ENCODE measurements at places on chromosomes 5 and 9.

DNA sequence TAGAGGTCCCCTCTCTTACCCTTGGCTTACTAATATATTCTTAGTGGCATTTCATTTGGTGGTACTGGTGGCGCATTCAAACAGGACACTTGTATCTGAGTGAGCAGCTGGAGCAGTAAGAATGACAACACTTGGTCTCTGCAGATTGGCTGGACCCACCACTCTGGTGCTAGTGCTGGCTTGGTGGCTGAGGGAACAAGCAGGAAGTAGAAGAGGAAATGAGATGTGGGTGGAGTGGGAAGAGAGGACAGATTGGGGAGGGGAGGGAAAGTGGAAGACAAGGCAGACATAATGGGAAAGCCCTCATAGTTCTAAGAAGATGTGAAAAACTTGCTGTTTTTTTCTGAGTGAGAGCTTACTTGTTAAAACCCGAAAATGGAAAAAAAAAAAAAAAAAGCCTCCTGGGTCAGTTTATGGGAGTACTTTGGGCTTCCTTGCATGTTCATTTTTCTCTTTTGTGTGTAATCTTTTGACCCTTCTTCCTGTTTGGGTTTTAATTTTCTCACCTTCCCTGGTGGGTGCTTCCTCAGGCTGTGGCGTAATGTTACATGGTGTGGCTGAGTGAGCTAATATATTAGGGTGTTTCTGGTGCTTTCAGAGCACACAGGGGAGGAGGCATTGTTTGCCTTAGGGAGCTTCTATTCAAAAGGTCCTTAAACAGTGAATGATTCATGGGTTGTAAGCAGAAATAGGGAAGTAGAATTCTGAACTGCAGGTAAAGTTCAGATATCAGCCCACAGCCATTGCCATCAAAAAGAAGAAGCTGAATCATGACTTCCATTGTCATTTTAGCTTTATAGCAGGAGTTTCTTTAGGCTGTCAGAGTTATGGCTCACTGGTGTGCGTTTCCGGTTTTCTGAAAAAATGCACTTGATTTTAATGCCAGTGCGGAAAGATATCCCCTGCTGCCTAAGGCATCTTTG, 52.3 kb downstream of the TLE4 start:
- no peak for DNase-seq

- DNase-seq, result no peak
These were observed 124.8 kb upstream of the IRX4 start for GRCh38 chr5:2007496-2007877.

GRCh38 chr5:156686380-156686779, 163.7 kb upstream of the PPP1R2B start:
- DNase-seq, result no peak

GRCh38 chr9:123218831-123219230, 49.6 kb downstream of the STRBP start:
- no peak for DNase-seq

- DNase-seq, result no peak
These were observed 191.1 kb downstream of the MAT2B start for GRCh38 chr5:163696579-163696887.

GRCh38 chr5:28750251-28750650, 1711.9 kb upstream of the CDH9 start:
- no peak for DNase-seq

DNA sequence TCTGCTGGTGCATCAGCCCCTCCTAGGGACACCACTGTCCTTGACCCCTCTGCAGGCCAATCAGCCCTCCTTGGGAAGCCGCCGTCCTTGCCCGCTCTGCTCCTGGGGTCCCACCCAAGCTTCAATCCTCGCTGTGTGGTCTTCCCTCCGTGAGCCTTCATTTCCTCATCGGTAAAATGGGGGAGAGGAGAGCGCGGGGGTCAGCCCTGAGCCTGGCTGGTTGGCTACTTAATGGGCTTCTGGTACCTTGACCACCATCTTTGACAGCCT, 12.7 kb upstream of the SLC2A6 start:
- DNase-seq, result no peak

Measured in stimulated activated CD8-positive, alpha-beta memory T cell treated with anti-CD3 and anti-CD28 coated beads, Interleukin-4, amount 100 ng/mL, for 1 hour (primary cell).